ENCODE measurements at places on chromosomes 5 and 9.

DNA sequence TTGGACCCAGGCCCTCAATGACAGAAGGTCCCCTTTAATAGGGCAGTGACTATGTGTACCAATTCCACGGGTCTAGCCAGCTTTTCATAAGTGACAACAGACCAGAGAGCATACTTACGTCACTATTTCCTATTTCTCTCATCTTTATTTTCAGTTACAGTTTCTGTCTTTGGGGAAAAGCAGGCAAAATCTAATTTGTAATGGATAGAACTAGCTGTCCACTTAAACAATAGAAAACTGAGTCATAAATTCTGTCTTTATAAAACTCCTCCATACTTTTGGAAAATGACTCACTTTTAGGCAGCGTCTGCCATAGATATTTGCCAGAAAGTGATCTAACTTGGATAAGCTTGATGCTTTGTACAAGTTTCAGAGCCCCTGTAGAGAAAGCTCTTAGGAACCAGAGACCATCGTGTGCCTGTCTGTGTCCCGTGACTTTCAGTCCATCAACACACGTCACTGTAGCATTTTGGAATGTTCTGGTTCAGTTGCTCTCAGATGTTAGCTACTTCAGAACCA, 101.9 kb downstream of the F2RL2 start:
- no peak for DNase-seq

GRCh38 chr9:87803623-87804345, 77.9 kb downstream of the CTSL start:
- DNase-seq = no peak

GRCh38 chr5:1231354-1231905, 6.2 kb downstream of the SLC6A18 start:
- DNase-seq = no peak

DNA sequence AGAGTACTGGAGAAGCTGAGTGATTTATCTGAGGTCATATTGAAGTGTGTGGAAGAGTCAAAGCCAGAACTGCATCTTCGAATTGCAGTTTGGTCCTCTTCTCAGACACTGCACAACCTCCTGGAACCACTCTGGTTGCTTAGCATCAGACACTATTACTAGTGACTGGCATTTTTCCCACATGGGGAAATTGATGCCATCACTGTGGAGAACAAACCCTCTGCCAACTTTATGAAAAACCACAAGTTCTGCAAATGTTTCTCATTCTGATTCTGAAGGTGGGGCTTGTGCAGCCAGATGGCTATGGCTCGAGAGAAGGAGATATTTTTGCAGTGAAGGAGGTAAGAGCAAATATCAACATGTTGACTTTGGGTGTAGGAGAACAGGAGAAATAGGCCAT, 67.2 kb downstream of the KCTD16 start:
- no peak for DNase-seq

DNA sequence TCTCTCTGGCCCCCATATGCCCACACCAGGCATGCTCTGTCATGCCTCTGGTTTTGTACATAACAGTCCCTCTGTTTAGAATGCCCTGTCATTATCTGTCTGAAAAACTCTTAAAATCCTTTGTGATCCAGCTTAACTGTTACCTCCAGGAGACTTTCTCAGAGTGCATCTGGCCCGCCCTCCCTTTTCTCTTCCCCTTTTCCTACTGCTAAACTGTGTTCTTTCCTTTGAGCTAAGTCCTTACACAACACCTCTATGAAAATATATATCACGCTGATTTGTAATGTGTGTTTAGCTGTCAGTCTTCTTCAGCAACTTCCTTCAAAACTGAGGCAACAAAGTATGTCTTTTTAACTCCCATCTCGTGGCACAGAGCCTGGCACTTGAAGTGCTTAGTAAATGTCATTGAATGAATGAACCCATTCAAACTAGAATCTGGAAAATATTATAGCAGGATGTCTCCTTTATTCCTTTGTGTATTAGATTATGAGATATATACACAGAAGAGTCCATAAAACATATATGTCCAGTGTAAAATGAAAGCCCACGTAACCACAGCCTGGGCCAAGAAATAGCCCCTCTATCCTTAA, 166.2 kb upstream of the KLF9 start:
- no peak for DNase-seq

DNA sequence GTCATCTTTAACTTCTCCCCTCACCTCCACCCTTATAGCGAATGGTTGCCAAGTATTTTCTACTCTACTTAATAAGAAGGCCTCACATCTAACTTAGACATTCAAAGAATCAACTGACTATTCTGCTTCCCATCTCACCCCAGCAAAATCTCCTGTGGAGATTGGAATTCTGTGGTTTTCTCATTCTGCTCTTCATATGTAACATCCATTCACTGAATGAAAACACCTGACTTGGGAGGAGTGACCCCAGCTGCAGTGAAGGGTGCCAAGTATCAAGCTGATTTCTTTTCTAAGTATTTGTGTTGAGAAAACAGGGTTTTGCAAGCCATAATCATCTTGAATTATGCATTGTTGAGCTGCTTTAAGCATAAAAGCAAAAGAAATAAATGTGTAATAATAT, 42.5 kb upstream of the TAF1L start:
- no peak for DNase-seq

Measured in AG04450 (cell line).